ENCODE measurements at places on chromosomes 6 and 20.
A peak's percentile ranks its signal among the peaks of the same experiment; 100 is the strongest.

DNA sequence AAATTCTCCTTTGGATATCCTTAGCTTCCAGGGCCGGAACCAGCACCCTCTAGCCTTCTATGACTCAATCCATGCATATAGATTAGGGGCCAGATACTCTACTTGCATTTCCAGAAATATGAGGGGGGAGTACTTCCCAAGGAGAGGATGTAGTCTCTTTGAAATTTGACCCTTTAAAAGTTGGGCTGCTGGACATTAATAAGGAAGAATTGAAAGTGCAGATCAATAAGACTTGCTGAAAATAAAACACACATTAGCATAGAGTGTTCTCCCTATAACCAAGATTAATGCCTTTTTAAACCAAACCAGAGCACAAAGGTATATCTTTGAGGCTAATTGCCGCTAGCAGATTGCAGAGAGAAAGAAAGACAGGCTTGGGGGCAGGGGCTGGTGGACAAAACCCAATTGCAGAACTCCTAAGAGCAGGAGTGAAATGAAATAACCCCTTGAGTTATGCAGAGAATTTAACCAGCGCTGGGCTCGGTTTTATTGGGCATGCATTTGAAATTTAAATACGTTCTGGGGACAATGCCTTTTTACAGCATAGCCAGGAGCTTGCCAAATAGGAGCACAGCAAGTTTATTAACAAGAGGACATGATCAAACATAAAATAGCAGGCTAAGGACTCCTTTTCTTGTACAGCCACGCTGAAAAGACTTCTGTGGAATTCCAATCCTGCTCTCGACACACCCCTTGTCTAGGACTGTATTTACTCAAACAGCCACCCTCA, 108.2 kb upstream of the SALL4 start:
- DNase-seq = no peak

GRCh38 chr20:23628402-23629016, 9.2 kb downstream of the CST3 start:
- no peak for DNase-seq

- DNase-seq = no peak
These were observed 210.1 kb downstream of the SYNDIG1 start for GRCh38 chr20:24679448-24680047.

DNA sequence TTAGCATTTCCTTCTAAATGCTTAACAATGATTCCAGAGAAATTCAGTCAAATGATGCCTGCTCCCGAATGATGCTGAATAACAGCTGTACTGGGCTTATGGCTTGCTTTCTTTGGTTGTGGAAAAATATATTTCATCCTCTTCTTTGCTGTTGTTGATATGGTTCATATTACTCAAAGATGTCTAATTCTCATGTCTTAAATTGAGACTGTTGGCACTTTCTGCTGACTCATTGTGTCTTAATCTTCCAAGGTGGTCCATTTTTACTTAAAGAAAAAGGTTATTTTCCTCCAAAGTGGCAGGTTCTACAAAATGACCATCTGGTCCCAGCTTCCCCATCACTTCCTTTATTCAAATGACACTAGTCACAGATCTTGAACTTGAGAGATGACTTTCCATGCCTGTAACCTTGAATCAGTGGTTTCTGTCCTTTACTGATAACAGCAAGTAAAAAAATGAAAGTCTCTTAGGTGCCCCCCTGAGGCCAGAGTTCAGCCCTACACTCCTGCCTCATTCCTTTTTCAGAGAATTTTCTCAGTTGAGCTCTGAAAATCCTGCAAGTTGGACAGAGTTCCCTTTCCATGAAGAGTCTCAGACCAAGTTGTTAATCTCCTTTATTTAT, 6.9 kb downstream of the SNAP25 start:
- peak; percentile 44 for DNase-seq

- DNase-seq = no peak
These were observed 315.4 kb upstream of the CDYL start for GRCh38 chr6:4460586-4461475.

GRCh38 chr20:38001173-38001875, 31.9 kb downstream of the TTI1 start:
- DNase-seq = no peak

DNA sequence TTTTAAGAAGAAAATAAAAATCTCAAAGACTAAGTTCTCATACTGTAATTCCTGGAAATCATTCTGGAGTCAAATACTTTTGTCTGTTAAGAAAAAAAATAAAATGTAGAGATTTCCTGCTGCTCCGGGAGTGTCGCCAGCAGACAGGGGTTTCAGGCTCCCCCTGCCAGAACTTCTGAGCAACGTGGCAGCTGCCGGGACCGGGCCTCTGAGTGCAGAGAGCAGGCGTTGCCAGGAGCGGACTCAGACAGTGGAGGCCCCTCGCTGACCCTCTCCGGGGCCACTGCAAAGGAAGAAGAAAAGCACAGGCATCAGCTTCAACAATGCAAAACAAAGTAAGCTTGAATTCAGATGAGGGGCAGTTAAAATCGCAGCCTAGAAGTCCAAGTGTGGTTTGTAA, 95.5 kb downstream of the THBS2 start:
- no peak for DNase-seq

DNA sequence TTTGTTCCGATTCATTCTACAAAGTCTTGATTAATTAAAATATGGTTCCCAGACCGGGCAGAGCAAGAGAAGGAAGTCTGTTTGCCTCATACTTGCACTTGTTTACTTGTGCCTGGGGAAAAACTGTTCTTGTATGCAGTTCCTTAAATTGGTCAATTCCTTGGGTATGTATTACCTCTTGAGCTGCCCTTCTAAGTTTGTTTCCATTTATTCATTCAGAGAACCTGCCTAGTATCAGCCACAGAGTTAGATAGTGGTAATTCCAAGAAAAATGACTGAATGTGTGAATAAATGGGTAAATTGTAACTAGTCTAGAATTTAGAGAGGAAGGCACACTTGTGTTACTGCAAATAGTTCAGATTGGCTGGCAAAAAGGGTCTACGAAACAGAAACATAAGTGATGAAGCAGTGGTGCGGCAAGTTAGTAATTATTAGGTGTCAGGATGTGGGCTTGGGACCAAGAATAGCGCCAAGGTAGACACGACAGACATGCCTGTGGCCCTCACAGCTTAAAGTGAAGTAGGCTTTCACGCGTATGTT, 525 bp upstream of the MAK start:
- no peak for DNase-seq
